ENCODE measurements at places on chromosomes 5 and 9.

DNA sequence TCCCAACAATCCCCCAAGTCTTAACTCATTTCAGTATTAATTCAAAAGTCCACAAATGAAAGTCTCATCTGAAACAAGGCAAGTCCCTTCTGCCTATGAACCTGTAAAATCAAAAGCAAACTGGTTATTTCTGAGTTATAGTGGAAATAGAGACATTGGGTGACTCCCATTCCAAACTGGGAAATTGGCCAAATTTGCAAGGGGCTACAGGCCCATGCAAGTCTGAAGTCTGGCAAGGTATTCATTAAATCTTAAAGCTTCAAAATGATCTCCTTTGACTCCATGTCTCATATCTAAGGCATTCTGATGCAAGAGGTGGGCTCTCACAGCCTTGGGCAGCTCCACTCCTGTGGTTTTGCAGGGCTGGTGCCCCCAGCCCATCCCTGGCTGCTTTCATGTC lies 167.9 kb downstream of the HTR1A start:
- DNase-seq: no peak

DNA sequence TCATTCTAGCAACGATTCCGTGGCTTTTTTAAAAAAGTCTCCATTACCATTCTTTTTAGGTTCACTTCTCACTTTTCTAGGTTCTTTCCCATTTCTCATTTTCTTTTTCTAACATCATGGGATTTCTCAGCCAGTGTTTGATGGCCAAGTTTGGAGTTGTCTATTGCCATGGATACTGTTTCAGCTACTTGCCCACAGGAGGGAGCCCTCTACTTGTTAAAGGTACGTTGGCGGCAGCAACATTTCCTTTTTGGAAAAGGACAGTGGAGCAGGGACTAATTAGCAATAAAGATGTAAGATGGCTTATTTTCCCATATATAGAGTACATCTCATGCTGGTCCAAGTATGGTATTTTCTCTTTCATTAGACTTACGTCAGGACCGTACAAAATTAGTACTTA lies 2257.5 kb upstream of the C9orf72 start:
- peak; percentile 7 for DNase-seq

DNA sequence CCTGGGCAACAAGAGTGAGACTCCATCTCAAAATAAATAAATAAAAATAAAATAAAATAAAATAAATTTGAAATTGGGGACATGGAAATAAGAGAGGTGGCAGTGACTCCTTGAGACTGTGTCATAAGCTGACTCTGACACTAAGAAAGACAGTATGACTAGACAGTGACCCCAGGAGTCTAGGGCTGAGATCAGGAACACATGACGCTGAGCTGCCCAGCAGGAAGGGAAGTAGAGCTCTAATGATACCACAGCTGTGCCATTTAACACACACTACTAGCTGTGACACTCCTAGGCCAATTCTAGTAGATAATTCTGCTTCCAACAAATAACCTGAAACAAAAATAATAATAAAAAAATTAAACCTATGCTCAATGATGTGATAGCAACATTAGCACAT lies 293.0 kb downstream of the SEC61B start:
- DNase-seq: peak; percentile 89

DNA sequence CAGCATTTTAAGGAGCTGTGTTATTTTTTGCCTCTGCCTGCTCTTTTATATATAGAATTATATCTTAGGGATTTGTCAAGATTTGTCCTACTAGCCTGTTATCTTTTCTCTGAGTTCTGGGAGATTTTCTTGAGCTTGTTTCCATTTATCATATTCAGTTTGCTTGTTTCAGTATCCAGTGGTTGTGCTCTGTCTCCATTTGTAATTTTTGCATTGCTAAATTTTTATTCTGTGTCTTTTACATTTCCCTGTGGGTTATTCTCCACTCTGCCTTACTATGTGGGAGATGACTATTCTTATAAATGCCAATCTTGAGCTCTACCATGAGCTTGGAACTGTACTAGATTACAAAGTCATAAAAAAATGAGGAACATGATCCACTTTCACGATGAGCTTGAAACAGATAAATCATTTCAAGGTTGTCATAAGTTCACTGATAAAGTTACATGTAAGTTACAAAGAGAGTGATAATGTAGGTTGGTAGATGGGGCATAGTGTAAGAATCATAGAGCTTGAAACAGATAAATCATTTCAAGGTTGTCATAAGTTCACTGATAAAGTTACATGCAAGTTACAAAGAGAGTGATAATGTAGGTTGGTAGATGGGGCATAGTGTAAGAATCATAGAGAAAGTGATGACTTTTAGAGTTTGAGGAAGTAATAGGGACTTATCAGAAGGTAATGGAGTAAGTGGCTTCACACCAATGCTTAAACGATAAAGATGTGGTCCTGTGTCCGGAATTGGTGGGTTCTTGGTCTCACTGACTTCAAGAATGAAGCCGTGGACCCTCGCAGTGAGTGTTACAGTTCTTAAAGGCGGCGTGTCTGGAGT lies 287.3 kb downstream of the ADGRV1 start:
- DNase-seq: no peak

DNA sequence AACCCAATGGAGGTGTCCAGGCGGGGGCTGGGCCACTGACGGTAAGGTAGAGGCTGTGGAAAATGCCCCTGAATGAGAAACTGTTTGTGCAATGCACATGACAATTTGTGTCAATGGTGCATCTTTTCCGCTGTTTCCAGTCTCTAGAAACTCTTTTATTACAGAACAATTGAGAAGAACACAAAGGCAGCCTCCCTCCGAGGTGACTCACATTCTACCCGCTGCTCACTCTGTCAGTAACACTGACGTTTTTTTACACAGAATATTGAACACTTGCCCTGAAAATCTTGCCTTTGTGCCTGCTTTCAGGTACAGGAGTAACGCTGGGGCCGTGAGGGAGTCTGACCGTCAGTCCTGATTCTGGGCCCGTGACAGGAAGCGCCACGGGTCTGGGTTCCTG lies 11.7 kb upstream of the TENT4A start:
- DNase-seq: no peak

- DNase-seq: no peak
These were observed 165.0 kb downstream of the DROSHA start for GRCh38 chr5:31366941-31367340.

- no peak for DNase-seq
These were observed 141.3 kb downstream of the SCAMP1 start for GRCh38 chr5:78501411-78502352.

DNA sequence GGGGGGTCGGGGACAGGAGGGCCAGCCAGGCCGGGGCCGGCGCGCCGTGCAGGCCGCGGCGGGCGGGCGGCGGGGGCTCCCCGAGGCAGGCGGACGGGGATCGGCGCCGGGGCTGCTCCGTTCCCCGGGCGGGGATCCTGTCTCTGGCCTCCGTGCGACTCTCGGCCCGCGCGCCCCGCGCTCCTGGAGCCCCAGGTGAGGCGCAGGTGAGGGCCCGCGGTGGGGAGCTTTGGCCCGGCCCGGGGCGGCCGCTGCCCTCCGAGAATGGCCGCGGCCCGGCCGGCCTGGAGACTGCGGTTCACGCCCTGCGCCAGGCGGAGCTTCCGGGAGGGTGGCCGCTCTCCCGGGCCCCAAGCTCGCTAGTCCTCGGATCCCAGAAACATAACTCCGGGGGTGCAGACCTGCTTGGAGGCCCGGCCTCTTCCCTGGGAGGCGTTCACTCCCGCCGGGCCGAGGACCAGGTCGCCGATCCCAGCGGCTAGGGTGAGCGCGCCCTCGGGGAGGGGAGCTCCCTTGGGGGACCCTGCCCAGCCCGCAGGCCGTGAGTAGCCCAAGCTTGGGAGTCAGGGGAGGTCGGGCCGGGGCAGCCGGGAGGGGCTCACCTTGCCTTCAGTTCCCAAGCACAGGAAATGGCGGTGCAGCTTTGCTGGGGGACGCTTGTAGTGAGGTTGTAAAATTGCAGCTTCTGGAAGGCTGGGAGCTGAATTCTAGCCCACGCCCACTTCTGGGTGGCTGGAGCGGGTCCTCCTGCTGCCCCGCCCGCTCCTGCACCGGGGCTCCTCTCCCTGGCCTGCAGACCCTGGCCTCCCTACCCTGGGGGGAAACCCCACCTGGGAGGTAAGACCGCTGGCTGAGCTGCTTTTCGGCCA lies 723 bp downstream of the PPP1R26 start:
- peak; percentile 46 for DNase-seq

DNA sequence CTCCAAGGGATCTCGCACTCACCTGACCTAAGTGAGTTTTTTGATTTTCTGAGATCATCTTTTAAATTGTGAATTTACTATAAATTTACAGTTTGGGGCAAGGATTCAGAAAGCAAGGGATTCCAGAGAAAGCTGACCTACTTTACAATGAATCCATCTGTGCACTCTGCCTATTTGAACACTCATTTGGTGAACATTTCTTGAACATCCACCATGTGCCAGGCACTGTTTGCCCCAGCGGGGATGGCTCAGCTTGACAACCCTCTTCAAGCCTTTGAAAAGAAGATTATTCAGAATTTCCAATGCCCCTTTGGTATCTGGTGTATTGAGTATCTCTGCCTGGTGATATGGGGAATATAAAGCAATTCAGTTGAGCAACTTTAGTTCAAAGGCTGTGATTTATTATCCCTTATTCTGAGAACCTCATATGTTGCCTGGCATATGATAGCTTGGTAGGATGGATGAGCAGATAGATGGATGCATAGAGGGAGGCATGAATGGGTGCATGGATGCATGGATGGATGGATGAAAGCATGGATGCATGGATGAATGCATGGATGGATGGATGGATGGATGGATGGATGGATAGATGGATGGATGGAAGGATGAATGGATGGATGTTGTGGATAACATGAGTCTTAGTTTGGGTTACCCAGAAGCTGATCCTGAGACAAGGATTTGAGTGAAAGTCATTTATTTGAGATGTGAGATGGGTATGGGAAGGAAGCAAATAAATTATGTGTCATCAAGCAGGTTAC lies 149.7 kb upstream of the ZNF366 start:
- DNase-seq: no peak

- no peak for DNase-seq
These were observed 613.2 kb downstream of the ISL1 start for GRCh38 chr5:51996356-51996861.

DNA sequence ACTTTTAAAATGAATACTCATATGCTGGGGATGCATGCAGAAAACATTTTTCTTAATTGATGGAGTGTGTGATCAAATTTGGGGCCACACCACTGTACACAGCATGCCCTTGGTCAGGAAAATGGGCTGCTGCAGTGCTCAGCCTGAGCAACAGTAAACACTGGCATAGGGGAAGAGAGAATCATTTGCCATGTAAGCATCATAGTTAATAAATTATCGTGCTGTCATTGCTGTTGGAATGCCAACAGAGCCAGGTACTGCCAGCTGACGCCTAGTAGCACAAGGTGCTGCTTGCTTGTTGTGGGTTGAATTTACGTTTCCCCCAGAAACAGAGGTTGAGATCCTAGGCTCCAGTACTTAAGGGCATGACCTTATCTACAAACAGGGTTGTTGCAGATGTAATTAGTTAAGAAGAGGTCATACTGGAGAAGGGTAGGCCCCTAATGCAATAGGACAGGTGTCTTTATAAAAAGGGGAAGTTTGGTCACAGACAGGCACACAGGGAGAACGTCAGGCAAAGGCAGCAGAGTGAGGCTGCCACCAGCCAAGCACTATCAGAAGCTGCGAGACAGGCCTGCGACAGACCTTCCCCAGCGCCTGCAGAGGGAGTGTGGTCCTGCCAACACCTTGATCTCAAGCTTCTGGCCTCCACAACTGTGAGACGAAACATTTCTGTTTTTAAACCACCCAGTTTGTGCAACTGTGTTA lies 25.3 kb downstream of the DAP start:
- DNase-seq: no peak

- DNase-seq: no peak
These were observed 1313.7 kb downstream of the PTPRD start for GRCh38 chr9:9299134-9299533.

GRCh38 chr5:45376417-45376816 lies 319.8 kb downstream of the HCN1 start:
- no peak for DNase-seq

GRCh38 chr9:130167927-130168326 lies 4.3 kb upstream of the NCS1 start:
- DNase-seq: no peak

DNA sequence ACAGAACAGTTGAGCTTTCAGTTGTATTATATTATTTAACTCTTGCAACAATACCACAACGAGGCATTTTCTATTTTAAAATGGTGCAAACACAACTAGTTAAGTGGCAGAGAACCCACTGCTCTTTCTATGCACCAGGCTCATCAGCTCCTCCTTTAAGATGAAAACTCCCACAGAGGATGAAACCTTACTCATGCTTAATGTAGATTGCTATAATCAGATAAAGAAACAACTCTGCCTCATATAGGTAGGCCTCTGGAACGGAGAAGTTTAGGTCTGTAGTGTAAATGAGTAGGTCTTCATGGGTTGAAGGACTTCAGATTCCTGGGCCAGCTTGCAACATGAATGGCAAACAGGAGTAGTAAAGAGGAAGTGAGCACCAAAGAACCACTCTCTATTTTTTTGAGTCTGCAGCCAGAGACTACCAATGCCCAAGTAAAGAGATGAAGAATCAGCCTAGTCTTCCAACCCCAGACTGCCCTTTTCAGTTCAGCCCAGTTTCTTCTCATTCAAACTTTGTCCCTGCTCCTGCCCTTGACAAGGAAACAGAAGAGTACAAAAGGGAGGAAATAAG lies 33.9 kb downstream of the HACD4 start:
- DNase-seq: peak; percentile 15

GRCh38 chr9:110334183-110334582 lies 3.5 kb downstream of the TXNDC8 start:
- DNase-seq: no peak

- DNase-seq: no peak
These were observed 10.3 kb downstream of the FRRS1L start for GRCh38 chr9:109156708-109157107.

DNA sequence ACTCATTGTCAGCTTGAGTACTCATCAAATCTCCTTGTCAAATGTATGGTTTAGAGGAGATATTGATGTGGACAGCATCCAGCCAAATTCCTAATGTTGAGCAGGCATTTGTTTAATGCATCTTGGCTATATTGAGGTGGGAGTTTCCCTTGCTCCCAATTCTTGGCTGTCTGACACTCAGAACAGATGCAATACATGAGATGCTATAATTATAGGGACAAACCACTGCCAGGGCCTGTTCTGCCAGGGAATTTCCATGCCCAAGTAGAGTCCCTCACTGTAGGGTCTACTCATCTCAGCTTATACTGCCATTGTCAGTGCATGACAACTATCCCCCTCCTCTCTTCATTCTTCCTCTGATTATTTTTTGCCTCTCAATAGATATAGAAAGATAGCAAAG lies 392.0 kb upstream of the KCNN2 start:
- no peak for DNase-seq

DNA sequence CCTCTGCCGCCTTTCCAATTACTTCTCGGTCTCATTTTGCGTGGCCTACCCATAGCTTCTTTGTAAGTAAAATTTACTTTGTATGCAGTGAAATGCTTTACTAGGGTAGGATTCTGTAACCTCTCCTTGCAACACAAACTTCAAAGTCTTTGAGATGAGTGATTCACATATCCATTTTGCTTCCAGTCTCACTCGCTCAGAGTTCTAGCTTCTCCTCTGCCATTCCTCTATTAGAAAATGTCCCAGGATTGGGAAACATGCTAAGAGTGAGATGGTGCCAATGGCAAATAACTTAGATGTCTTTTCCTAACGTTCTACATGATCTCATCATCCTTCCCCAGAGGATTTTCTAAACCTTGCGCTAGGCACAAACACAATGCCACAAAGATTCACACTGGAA lies 270.5 kb upstream of the SLC30A5 start:
- DNase-seq: no peak
